ENCODE measurements at places on chromosomes 3 and 15. TPM values are rescaled to one million over a fixed set of nuclear protein-coding genes. Genes with fewer than 3 reads are reported as not detected.

DNA sequence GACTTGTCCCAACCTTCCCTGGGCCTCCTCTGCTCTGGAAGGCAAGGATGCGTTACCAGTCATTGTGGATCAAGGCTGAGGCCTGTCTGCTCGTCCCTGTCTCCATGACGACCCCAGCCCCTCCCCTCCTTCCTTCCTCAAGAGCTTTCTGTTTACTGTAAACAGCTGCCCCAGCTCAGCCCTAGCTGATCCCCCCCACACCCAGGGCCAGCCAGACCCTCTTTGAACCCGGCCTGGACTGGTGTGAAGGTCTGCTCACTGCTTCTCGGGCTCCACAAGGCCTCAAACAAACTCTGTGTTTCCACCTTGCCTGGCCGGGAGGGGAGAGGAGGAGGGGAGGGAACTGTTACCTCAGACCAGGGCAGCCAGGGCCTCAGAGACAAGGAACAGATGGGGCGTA, 16.9 kb downstream of the VPS18 start:
- H3K36me3 ChIP-seq, result no peaks in the 10 kb centered on the region
- no peak overlapping the region for H3K4me3 ChIP-seq
- no peak overlapping the region for H3K27ac ChIP-seq
- no peaks in the 10 kb centered on the region for H3K27me3 ChIP-seq

- H3K4me1 ChIP-seq, result no peaks in the 10 kb centered on the region
- no peak overlapping the region for H3K4me3 ChIP-seq
- H3K36me3 ChIP-seq, result no peaks in the 10 kb centered on the region
- no peak overlapping the region for H3K27ac ChIP-seq
- no peak for DNase-seq
These were observed 391.0 kb downstream of the MECOM start for GRCh38 chr3:169272532-169272931.

DNA sequence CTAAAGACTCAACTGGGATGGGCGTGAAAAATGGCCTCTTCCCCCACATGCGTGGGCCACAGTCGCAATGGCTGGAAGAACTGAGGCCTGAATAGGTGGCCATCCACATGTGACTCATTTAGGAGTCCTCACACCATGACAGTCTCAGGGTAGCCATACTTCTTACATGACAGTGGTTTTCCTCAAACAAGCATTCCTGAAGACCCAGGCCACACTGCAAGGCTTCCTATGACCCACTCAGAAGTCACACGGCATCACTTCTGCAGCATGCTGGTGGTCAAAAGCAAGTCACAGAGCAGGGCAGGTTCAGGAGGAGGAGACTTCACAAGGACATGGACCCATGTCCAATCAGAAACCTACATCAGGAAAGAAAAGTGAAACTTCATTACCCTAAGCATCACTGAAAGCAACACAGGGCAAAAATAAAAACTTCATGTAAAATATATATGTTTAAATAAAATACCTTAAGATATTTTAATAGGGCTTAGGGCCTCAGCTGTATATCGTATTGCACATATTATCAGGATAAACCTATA, 257.1 kb downstream of the OPA1 start:
- H3K4me1 ChIP-seq, result no peaks in the 10 kb centered on the region
- H3K4me3 ChIP-seq, result no peak overlapping the region
- H3K27me3 ChIP-seq, result peaks cover 23% of the 10 kb centered on the region

DNA sequence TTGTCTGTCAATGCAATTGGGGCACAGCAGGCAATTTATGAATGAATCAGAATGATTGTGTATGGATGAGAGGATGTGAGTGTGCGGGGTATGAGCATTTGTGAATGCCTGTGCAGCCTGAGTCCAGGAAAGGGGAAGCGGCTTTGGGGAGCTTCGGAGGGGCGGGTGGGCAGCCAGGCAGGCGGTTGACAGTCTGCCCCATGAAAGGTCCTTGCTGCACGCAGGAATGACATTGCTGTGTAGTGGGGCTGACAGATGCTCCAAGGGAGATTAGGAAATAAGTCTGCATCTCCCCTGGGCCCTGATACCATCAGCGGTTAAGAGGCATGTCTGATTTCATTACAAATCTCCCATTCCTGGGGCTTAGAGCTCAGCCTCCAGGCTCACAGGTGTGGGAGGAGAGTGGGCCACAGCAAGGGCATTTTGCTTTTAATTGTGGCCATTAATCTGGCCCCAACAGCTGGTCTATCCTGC, 26.4 kb upstream of the TSPAN3 start:
- no peak for DNase-seq
- peaks cover 7% of the 10 kb centered on the region for H3K4me1 ChIP-seq
- H3K4me3 ChIP-seq, result no peak overlapping the region
- H3K27me3 ChIP-seq, result no peaks in the 10 kb centered on the region
- H3K27ac ChIP-seq, result no peak overlapping the region

- H3K4me1 ChIP-seq, result no peaks in the 10 kb centered on the region
- DNase-seq, result no peak
- no peak overlapping the region for H3K27ac ChIP-seq
These were observed 1097.2 kb downstream of the FHIT start for GRCh38 chr3:60154011-60154410.

DNA sequence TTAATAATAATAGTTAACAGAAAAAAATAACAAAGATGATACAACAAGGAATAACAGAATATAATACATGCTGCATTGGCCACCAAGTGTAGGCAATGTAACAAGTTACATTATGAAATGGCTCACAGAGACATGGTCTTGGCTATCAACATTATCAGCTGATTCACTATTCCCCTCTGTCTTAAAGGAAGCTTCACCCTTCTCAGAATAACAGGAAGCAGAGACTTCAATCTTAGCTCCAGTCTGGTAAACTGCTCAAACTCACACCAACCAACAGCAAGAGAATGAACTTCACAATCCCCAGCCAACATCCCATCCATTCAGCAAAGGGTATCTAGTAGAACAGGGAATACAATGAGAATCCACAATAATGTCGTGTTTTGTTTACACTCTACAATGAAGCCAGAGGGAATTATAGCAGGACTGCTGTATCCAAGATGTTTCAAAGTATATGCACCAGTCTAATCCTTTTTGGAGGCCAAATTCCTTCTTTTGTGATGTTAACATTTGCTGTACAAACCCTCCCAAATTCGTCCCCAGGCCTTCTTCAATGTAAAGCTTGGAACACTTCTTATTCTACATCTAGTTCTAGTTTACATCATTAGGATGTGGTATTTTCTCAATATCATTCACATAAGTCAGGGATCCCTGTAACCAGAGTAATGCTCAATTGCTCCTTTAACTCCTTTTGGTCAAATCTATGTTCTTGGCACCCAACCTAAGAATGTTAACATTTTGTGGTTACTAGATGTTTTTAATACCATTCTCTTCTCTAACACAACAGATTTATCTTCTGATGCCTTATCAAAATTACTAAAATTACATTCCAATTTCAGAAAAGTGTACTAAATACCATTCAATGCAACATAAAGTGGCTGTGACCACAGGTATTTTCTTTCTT, 52.4 kb upstream of the CMSS1 start:
- no peak overlapping the region for H3K4me3 ChIP-seq
- no peaks in the 10 kb centered on the region for H3K4me1 ChIP-seq
- H3K27me3 ChIP-seq, result peaks cover 15% of the 10 kb centered on the region
- H3K27ac ChIP-seq, result no peak overlapping the region
- no peak for DNase-seq

GRCh38 chr3:66365080-66365479, 135.7 kb downstream of the LRIG1 start:
- H3K27me3 ChIP-seq, result no peaks in the 10 kb centered on the region
- peaks cover 3% of the 10 kb centered on the region for H3K36me3 ChIP-seq
- no peaks in the 10 kb centered on the region for H3K4me1 ChIP-seq
- H3K4me3 ChIP-seq, result no peak overlapping the region
- DNase-seq, result no peak

GRCh38 chr3:141080431-141080830, 29.3 kb downstream of the SPSB4 start:
- no peak overlapping the region for H3K4me3 ChIP-seq
- DNase-seq, result no peak
- no peak overlapping the region for H3K27ac ChIP-seq
- H3K27me3 ChIP-seq, result no peaks in the 10 kb centered on the region
- H3K4me1 ChIP-seq, result no peaks in the 10 kb centered on the region
- H3K36me3 ChIP-seq, result no peaks in the 10 kb centered on the region

DNA sequence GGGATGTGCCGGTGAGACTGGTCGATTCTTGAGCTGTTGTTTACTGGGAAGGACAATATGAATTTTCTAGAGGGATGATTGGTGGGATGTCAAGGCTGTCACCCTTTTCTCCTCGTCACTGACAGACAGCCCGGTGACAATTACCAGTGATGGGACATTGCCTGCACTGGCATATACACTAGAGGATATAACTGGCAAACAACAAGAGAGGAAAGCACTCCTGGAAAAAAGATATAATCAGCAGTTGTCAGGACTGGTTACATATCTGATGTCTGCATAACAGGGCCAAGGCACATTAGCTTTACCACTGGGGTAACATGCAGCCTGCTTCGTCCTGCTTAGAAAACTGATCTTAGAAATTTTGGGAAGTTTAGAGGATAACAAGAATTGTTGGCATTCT, 131.1 kb downstream of the ROBO2 start:
- no peak overlapping the region for H3K4me3 ChIP-seq
- no peaks in the 10 kb centered on the region for H3K27me3 ChIP-seq
- no peak overlapping the region for H3K27ac ChIP-seq
- H3K36me3 ChIP-seq, result no peaks in the 10 kb centered on the region

- H3K4me3 ChIP-seq, result peak overlapping the region; percentile 95
- peak overlapping the region; percentile 95 for H3K27ac ChIP-seq
- no peak for DNase-seq
- peaks cover 30% of the 10 kb centered on the region for H3K36me3 ChIP-seq
These were observed 353 bp downstream of the ATG3 start for GRCh38 chr3:112561484-112561733.

DNA sequence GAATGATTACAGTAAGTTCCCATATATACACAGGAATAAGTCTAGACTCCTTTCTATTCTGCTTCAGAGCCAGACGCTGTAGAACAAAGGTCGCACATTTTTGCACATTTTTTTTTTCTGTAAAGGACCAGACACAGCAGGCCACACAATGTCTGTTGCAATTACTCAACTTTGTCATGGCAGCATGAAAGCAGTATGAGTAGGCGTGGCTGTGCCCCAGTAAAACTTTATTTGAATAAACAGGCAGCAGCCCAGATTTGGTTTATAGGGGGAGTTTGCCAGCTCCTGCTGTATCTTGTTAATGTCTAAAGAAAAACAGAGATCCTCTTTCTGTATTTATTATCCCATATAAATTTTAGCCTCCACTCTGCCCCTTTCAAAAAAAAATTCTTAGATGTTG, 708.3 kb downstream of the FHIT start:
- DNase-seq, result no peak
- no peak overlapping the region for H3K27ac ChIP-seq

DNA sequence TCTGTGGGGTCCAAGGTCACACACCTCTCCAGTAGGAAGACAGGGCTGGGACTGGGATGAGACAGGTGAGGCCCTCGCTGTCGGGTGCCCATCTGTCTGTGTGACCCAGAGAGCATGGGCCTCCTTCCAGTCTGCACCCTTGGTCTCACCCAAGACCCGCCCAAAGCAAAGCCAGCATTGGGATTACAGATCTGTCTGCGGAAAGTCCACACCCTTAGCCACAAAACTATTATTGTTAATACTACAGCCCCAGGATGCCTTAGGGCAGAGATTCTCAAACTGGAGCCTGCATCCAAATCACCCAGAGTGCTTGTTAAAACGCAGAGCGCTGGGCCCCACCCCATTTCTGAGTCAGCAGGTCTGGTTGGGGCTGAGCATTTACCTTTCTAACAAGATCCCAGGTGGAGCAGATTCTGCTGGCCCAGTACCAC, 58.5 kb upstream of the ZNF148 start:
- peaks cover 20% of the 10 kb centered on the region for H3K4me1 ChIP-seq
- no peak for DNase-seq
- H3K27ac ChIP-seq, result no peak overlapping the region
- H3K36me3 ChIP-seq, result no peaks in the 10 kb centered on the region
- H3K4me3 ChIP-seq, result no peak overlapping the region

GRCh38 chr15:41907141-41907540, 13.3 kb upstream of the SPTBN5 start:
- no peaks in the 10 kb centered on the region for H3K27me3 ChIP-seq
- no peak overlapping the region for H3K4me3 ChIP-seq
- H3K27ac ChIP-seq, result no peak overlapping the region
- H3K36me3 ChIP-seq, result peaks cover 33% of the 10 kb centered on the region
- peaks cover 10% of the 10 kb centered on the region for H3K4me1 ChIP-seq

DNA sequence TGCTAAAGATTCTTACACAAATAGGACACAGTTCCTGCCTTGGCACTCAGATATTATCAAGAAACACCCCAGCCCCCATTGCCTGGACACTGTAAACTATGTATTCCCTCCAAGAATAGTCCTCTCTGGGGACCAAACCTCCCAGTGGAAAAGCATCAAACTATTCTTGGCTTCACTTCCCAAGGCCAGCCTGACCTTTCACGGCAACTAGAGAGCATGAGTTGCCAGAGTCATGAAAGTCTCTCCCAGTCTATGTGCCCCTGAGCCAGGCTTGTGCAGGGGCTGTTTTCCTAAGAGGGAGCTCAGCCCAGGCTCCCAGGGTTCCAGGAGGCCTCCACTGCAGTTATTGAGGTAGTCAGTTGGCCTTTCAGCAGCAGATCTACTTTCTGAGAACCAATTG, 251.9 kb upstream of the TGFBR2 start:
- peaks cover 57% of the 10 kb centered on the region for H3K4me1 ChIP-seq
- H3K27ac ChIP-seq, result peak overlapping the region; percentile 76
- peaks cover 37% of the 10 kb centered on the region for H3K36me3 ChIP-seq
- DNase-seq, result no peak

DNA sequence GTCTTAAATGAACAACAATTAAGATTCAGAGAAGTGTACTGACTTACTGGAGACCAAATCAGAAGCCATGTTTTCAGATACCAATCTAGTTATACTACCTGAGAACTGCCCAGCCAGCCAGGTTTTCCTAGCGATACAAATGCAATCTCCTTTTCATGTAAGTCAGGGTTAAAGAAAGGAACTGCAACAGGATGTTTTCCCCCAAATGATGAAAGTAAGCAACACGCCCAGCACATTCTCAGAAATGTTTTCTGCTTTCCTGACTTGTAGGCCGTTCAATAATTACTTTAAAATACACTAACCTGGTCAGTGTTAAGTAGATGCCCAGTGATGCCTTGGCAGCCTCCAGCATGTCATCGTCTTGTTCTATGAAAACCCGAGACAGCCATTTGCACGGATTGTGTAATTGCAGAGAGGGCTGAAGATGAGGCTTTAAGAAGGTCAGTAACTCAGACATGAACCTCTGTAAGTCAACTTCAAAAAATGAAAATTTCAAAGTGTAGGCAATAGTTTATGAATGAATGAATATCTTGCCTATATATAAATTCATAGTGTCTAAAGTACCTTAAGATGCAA, 30.3 kb downstream of the LINS1 start:
- peak overlapping the region; percentile 79 for H3K27ac ChIP-seq
- H3K4me1 ChIP-seq, result peaks cover 22% of the 10 kb centered on the region
- H3K4me3 ChIP-seq, result peak overlapping the region; percentile 47

PLSCR5 gene
- total RNA-seq, result not detected

COL6A5 gene
- 0.02 TPM for total RNA-seq

SLC2A2 gene
- not detected for total RNA-seq

ETFA gene
- 142 TPM for total RNA-seq

IL17RE gene
- 1.9 TPM for total RNA-seq

RLBP1 gene
- not detected for total RNA-seq

MYRIP gene
- not detected for total RNA-seq

CYP11A1 gene
- total RNA-seq, result not detected

CKMT1B gene
- not detected for total RNA-seq

ADGRG7 gene
- total RNA-seq, result not detected

Data from activated CD8-positive, alpha-beta memory T cell treated with anti-CD3 and anti-CD28 coated beads, Interleukin-2, amount 10 ng/mL, durations not matched to agents 7 days and 5 days (primary cell).